NCI-H2227 treated with DMSO at 0.1 percent for 48 hours (cell line): ENCODE measurements at places on chromosomes 7 and 10.

DNA sequence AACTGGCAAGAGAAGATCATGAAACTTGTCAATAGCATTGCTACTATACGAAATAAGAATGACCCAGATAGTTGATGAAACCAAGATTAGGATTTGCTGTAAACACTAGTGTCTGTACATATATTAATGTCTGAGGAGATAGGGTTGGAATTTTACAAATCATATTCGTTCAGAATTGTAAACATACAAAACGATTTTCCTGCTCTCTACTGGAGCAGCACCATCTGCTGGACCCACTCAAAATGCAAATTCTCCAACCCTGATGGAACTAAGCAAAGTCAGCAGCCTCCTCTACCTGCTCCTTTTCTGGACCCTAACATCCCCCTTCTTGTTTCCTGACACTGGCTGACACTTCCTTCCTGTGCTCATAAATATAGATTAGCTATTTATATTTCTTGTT, 29.4 kb upstream of the SGMS1 start:
- peak; percentile 1 for DNase-seq

GRCh38 chr10:74011770-74012169, 13.9 kb downstream of the VCL start:
- no peak for DNase-seq

DNA sequence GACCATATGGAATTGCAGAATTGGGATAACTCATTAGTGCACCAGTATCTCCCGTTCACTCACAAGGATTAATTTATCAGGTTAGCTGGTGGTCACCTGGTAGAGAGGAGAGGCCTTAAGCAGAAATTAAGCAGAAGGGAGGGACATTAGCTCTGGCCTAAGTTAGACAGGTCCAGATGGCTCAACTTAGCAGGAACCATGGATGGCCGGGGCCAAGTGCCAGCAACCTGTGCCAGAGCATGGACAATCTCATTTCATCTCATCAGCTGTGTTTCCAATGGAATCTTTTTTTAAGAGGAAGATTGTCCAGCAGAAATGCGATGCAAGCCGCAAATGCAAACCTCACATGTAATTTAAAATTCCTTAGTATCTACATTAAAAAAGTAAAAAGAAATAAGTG, 82.2 kb downstream of the JCAD start:
- no peak for DNase-seq

DNA sequence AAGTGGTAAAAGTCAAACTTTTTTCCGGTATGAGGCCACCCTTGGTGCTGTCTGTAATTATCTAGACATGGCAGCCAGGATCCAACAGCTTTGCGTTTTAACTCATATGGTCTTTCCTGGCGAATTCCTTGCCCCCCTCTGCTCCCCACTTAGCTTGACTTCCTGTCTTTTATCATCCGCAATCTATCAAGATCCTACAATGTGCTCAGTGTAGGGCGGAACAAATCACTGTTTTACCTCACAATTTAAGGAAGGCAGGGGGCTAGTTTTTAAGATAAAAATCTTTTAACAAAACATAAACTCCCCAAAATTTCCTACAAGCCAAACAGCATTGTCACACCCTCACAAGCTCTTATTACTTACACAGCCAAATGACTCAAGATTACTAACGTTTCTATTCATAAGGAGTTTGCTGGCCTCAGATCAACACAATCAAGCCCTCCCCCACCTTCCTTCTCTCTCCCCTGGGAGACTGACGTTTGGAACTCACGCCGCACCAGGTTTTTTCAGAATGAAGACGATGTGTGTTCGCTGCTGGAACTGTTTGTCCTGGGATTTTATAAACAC, 1.3 kb upstream of the CDK14 start:
- no peak for DNase-seq

DNA sequence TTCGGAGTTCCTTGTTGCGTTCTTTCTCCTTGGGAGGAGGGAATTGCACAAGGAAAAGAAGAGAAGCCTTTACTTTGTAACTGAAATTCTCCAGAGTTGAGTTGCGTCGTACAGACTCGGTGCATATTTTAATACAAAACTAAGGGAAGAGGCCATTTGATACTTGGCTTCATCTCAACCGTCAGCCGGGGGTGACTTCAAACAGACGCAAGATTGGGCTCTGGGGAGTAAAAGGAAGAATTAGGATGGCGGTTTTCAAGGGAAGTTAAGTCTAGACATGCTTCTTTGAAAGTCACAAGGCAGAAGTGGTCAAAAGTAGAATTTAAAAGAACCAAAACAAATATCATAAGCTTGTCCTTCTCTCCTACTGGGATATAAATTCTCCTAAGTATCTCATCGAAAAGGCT, 1.6 kb downstream of the PRR15 start:
- DNase-seq = no peak
